ENCODE measurements at places on chromosomes 16 and 17.
A peak's percentile ranks its signal among the peaks of the same experiment; 100 is the strongest.

- DNase-seq, result no peak
These were observed 15.4 kb upstream of the TMEM220 start for GRCh38 chr17:10745231-10745630.

DNA sequence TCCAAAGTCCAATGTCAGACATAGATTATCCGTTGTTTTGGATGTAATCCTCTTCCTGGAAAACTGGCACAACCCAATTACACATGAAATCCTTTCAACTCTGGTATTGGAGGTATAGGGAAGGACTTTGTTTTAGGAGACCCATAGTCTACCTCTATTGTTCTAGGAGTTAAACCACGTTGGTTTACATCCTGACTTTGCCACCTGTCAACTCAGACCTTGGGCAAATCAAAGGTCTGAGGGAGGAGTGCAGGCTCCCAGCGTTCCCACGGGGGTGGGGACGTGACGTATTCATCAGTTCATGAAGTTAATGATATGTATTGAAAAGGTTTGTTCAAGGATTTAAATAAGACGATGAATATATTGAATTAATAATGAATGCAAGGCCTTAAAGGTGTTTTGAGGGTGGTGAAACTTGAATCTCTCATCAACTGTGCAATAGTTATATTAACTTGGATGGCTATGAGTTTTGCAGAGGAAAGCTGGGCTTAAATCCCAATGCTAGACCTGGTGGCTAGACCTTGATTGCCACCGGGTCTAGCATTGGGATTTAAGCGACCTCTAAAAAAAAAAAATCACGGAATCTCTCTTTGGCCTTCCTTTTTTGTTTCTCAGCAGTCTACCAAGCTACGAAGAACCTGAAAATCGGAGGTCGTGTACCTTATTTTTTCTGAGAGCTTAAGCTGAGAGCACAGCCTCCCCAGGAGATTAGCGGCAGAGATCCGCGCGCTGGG is 744 bp upstream of the NF1 start:
- DNase-seq, result no peak

DNA sequence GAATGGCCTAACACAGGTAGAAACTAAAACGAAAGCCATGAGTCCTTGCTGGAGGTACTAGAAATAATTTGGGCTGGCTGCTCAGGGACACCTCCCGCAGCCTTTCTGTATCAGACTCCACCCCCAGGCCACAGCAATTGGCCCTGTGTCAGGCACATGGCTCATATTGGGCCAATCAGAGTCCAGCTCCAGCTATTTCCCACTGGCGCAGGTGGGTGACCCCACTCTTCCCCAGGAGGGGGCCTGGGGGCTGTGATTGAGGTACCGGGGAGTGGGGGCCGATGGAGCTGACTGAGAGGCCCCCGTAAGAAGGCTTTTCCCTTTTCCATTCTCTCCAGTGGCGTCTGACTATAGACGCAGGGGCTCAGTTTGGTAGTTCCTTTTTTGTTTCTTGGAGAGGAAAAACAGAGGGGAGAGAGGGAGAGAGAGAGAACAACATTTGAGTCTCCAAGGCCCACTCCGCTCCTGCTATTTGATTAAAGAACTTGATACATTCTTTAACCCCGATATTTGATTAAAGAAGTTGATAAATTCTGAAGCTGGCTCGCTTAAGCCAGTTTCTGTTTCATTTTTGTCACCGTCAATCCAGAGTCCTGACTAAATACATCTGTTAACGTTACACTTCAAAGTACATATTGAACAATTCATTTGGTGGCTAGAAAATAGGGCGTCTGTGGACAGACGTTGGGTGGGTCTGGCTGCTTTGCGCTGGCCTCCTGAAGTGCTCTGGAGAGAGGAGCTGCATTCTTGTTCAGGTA is 26.3 kb downstream of the FOXL1 start:
- DNase-seq, result peak; percentile 15

DNA sequence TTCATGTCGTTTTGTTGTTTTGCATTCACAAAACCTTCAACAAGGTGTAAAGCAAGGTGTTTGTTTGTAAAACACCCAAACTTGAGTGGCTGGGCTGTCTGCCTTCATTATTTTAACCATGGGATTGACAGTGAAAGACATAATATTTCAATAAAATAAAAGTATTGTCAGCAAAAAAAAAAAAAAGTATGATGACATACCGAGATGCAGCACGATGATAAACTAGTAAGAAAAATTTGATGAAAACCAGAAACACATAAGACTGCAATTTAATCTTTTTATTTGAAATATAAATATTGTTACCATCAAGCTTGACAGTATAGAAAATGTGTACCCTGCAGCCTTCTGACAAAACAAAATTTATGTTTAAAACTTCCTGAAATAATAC is 419.3 kb upstream of the DYNLRB2 start:
- no peak for DNase-seq

DNA sequence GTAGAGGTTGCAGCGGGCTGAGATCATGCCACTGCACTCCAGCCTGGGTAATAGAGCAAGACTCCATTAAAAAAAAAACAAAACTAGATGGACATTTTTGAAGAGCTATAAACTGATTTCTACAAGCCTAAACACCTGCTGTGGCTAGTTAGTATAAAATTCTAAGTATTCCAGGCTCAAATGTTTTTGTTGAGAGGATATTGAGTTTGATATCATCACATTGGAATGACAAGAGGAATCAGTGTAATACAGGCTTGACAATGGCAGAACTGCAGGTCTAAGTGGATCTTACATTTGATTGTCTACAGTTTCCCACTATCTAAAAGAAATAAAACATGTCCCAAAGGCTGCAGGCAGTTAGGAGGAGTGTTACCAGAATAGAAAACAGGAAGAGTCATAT is 23.9 kb upstream of the DLX3 start:
- no peak for DNase-seq

DNA sequence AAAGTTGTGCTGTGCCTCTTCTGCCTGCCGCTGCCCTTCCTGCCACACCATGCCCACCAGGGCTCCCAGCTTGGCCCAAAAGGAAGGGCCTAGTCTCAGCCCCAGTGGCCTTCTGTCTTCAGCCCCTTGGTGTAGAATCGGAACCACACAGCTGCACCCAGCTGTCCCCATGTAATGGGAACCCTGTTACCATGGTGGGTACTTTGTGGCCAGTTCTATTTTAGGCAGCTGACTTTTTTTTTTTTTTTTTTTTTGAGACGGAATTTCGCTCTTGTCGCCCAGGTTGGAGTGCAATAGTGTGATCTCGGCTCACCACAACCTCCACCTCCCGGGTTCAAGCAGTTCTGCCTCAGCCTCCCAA is 163.3 kb upstream of the GSE1 start:
- no peak for DNase-seq

DNA sequence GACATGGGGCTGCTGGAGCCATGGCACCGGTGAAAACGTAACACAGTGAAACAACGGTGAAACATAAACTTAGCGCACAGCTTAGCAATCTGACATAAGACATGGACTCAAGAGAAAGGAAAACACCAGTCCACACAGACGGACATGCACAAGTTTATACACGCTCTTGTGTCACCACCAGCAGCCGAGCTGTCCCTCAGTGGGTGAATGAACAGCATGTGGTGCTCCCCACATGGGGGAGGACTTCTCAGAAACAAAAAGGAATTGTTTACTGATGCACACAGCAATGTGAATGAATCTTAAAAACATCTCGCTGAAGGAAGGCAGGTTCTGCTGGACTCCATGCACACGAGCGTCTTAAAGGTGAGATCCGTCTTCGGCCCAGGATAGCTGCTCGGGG is 34.2 kb downstream of the KLHDC4 start:
- DNase-seq, result no peak

DNA sequence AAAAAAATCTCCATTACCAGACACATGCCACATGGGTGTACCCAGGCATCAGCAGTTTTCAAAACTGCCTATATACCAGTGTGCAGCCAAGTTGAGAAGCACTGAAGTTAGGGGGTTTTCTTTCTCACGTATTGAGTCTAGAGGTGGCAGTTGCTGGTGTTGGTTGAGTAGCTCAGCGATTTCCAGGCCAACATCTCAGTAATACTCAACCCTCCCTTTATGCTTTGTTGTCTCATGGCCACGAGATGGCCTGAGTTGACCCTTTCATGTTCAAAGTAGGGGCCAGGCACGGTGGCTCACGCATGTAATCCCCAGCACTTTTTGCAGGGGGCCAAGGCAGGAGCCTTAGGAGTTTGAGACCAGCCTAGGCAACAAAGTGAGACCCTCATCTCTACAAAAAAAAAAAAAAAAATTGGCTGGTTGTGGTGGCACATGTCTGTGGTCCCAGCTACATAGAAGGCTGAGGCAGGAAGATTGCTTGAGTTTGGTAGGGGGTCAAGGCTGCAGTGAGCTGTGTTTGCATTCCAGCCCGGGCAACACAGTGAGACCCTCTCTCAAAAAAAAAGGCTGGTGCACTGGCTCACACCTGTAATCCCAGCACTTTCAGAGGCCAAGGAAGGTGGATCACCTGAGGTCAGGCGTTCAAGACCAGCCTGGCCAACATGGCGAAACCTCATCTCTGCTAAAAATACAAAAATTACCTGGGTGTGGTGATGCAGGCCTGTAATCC is 10.8 kb downstream of the LRRC3C start:
- no peak for DNase-seq
